Cardiac septum (tissue), 1 donor: ENCODE measurements at places on chromosomes 2 and 18.

DNA sequence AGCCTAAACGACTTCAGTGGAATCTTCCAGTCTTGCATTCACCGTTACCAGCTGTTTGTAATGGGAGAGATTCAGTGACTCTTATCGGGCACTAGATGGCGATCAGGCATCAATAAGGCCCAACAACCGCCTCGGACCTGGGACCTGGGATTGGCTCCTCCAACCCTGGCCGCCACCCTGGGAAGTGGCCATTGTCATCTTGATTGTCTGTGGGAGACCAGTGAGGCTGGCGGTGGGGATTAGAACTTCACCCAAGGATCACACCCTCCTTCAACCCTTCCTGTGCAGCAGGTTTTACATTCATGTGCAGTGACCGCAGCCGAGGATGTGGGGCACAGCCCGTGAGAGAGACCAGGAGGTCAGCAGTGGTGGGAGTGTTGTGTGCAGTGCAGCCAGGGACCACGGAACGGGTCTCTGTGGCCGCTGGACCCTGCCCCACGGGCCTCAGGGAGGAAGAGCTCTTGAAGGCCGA lies 85.3 kb downstream of the SPP2 start:
- no peak for DNase-seq

DNA sequence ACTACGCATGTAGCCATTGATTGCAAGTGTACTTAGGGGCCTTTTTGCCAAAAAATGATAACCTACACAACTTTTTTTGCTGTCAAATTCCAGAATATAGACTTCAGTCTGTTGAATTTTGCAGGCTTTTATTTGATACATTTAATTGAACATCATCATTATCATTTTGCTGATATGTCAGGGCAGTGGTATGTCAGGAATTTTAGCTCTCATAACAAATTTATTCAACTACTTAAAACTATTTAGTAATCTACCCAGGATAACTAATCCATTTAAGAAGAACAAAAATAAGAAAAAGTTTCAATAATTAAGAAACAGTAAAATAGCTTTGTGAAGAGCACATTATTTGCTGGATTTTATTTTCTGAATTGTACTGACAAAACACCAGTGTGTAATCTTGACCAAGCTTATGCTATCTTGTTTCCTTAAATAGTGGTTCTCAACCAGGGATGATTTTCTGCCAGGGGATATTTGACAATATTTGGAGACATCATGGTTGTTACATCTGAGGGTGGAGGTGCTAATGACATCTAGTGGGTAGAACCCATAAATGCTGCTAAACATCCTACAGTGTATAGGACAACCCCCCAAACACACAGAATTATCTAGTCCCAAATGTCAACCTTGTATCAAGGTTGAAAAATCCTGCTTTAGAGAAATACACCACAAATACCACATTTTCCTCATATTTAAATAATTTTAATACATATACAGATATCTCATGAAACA lies 12.1 kb upstream of the TTN start:
- no peak for DNase-seq

DNA sequence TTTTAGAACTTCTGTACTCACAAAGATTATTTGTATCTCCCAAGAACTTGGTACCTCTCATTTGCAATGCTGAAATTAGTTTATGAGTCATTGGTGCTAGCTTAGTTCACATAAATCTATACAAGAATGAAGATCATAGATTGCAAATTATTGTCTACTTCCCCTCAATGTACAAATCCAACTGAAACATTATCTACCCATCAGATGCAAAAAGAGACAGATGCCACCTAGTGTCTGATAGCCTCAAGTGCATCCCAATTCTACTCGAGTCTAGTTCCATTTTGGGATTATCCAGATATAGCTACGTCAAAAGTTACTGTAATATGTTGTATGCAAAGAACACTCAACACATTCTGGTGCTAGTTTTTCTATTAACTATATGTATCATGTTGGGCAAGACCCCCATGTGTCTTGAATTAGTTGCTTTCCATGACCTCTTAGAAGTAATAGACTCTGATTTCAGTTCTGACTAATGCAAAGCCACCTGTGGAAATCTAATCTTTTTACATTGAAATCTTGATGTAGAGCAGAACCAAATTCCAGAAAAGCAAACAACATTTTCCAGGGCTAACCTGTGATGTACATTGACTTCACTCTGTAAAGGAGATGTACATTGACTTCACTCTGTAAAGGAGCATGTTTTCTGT lies 210.0 kb downstream of the RBM43 start:
- DNase-seq: no peak

DNA sequence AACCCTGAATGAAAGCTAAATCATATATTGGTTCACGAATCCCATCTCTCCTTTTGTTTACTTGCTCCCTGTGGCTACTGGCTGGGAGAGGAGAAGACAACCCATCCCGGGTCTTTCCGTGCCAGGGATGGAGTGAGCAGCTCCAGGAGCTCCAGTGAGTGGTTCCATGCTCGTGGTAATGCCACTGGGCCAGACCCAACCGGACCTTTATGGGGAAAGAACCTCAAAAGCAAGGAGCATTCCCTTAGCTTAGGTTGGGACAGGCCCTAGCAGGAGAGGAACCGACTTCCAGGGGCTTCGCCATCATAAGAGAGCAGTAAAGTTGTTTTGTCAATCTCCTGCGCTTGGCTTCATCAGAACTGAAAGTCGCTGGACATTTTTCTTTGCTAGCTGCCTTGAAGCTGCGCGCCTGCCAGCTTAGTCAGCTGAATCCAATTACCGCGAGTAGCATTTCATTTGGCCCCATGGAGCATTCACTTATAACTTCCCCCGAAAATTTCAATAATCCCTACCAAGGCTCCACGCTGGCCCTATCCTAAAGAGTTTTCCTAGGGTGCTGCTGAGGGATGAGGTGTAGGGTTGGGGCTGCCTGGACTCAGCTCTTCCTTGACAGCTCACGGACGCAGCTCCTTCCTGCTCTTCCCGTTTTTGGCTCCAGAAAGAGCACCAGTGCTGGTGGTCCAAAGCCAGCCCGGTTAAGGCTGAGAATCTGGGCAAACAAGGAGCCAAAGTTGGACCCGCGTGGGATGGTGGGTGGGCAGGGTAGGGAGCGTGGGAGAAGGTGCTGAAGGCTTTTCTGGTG lies 4.9 kb downstream of the HOXD3 start:
- no peak for DNase-seq

DNA sequence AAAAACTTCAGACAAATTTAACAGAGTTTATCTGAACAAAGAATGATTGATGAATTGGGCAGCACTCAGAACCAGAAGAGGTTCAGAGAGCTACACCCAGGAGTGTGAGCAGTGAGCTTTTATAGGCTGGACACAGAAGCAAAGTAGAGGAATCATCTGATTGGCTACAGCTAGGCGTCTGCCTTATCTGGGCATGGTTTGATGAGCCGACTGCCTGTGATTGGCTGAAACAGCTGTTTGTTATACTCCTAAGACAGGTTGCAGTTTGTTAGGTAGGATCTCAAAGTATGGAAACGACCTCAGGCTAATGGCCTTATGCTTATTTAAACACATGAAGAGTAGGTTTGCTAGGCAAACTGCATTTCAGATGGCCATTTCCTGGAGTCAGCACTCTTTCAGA lies 188.9 kb downstream of the MYO1B start:
- no peak for DNase-seq

- DNase-seq: no peak
These were observed 62.8 kb downstream of the TCF7L1 start for GRCh38 chr2:85195956-85196355.

DNA sequence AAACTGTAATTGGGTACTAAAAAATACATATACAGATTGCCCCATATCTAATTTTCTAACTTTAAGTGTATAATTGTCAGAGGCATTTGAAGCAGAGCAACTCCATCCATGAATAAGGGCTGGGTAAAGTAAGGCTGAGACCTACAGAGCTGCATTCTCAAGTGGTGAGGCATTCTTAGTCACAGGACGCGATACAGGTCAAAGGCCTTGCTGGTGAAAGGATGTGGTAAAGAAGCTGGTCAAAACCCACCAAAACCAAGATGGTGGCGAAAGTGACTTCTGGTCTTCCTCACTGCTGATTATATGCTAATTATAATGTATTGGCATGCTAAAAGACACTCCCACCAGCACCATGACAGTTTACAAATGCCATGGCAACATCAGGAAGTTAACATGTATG lies 50.0 kb downstream of the SLC8A1 start:
- no peak for DNase-seq

- DNase-seq: no peak
These were observed 135.2 kb downstream of the BARD1 start for GRCh38 chr2:214674278-214674677.

DNA sequence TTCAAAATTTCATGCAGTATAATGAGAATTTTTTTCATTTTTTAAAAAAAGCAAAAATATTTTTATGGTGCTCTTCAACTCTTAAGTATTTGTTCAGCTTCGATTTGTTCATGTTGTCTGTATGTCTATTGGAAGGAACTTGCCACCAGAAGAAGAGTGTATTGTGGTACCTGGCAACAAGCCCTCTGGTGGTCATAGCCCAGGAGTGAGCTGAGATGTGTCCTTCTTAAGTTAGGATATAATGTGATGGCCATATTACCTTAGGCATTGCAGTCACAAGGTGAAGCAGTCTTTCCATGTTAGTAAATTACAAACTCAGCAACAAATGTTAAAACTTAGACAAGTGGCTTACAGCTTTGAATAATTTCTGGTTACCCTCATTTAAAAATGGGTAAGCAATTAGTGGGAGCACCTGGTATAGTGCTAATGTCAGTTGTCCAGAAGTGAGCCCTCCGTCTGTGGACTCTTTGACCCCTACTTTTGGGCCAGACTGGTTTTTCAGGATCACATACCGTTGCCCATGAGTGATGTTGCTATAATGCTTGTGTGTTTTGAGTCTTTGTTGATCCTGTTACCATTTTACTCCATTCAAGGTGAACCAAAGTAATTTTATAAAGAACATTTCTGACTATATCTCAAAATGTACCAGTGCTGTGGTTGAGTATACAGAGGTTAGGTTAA lies 57.4 kb downstream of the MYO1B start:
- no peak for DNase-seq

GRCh38 chr2:119449521-119449920 lies 17.9 kb downstream of the TMEM37 start:
- no peak for DNase-seq

DNA sequence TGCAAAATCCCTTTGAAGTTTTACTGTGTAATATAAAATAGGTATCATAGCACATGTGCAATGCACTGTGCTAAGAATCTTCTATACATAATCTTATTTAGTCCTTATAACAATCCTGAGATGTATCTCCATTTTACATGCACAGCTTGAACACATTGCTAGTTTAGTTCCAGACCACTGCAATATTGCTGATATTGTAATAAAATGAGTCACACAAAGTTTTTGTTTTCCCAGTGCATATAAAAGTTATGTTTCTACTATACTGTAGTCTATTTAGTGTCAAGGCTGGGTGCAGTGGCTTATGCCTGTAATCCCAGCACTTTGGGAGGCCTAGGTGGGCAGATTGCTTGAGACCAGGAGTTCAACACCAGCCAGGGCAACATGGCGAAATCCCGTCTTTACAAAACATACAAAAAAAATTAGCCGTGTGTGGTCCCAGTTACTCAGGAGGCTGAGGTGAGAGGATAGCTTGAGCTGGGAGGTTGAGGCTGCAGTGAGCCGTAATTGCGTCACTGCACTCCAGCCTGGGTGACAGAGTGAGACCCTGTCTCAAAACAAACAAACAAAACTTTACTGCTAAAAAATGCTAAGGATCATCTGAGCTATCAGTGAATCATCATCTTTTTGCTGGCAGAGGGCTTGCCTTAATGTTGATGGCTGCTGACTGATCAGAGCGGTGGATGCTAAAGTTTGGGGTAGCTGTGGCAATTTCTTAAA lies 1.7 kb upstream of the USP14 start:
- no peak for DNase-seq

- DNase-seq: no peak
These were observed 215.4 kb downstream of the AGAP1 start for GRCh38 chr2:235709124-235709813.
